Spleen (tissue), 13 donors: ENCODE measurements at places on chromosomes 7 and 10. TPM values are rescaled to one million over a fixed set of nuclear protein-coding genes. Genes with fewer than 3 reads are reported as not detected.
A peak's percentile ranks its signal among the peaks of the same experiment; 100 is the strongest.

- peaks cover 18% of the 10 kb centered on the region for H3K4me1 ChIP-seq
- H3K27ac ChIP-seq = no peak overlapping the region
- no peak for DNase-seq
- peaks cover 12% of the 10 kb centered on the region for H3K36me3 ChIP-seq
- H3K4me3 ChIP-seq = no peak overlapping the region
- no peaks in the 10 kb centered on the region for H3K27me3 ChIP-seq
Observed at GRCh38 chr7:107917763-107918651, 27.0 kb downstream of the DLD start.

DNA sequence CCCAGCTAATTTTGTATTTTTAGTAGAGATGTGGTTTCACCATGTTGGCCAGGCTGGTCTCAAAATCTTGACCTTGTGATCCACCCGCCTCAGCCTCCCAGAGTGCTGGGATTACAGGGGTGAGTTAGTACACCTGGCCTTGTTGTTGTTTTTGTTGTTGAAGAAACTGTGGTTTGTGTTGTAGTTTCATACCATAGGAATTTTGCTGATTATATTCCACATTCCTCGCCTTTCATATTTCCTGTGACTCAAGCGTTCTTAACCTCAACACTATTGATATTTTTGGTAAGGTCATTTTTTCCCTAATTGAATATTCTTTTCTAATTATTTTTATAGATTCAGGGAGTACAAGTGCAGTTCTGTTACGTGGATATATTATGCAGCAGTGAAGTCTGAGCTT lies 16.7 kb downstream of the LIPF start:
- H3K27me3 ChIP-seq = no peaks in the 10 kb centered on the region
- H3K4me3 ChIP-seq = no peak overlapping the region
- no peaks in the 10 kb centered on the region for H3K36me3 ChIP-seq
- H3K27ac ChIP-seq = no peak overlapping the region
- no peaks in the 10 kb centered on the region for H3K4me1 ChIP-seq
- no peak for DNase-seq

- no peak overlapping the region for H3K27ac ChIP-seq
- no peak overlapping the region for H3K4me3 ChIP-seq
- no peaks in the 10 kb centered on the region for H3K36me3 ChIP-seq
- H3K4me1 ChIP-seq = no peaks in the 10 kb centered on the region
- no peaks in the 10 kb centered on the region for H3K27me3 ChIP-seq
- DNase-seq = no peak
Observed at GRCh38 chr7:122487131-122487530, 182.6 kb upstream of the FEZF1 start.

DNA sequence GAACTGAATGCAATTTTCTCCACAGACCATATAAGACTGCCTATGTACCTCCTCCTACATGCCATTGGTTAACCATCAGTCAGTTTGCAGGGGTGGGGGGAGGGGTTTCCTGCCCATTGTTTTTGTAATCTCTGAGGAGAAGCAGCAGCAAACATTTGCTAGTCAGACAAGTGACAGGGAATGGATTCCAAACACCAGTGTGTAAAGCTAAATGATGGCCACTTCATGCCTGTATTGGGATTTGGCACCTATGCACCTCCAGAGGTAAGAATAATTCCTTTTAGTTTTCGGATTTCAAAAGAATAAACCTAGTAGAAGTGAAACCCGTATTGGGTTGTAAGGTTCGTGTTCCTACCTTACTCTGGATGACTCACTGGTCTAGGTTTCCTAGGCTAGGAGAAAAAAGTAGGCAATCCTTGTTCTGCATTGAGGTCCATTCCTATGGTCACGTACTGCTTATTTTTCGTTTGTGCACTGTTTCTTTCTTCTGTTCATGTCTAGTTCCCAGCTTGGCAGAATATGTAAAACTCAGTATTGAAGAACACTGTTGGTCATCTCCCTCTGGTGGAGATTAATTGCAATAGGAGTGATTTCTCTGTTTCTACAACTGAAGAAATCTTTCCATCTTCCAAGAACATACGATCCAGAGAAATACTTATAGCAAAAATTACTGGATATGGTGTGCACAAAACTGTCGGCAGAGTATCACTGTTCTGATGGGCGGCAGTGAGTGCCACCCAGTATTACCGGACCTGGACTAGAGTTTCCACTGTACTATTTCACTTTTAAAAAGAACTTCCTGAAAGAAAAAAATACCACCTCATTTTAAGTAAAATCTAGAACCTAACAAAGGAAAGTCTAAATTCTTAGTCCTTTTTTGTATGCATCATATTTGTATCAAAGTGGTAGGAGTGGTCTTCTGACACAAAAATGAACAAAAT lies at the start of gene AKR1C3:
Gene AKR1C3 (plus strand): TSS at position 150 of the 941 bp plus-strand sequence. CDS start 31 bp downstream, at position 181.
- no peak within 1 kb of the TSS for H3K27ac ChIP-seq
- H3K36me3 ChIP-seq = no peaks in the 10 kb centered on the region
- DNase-seq = no peak
- H3K27me3 ChIP-seq = peaks cover 17% of the 10 kb centered on the region
- H3K4me3 ChIP-seq = peak within 1 kb of the TSS; percentile 20

DNA sequence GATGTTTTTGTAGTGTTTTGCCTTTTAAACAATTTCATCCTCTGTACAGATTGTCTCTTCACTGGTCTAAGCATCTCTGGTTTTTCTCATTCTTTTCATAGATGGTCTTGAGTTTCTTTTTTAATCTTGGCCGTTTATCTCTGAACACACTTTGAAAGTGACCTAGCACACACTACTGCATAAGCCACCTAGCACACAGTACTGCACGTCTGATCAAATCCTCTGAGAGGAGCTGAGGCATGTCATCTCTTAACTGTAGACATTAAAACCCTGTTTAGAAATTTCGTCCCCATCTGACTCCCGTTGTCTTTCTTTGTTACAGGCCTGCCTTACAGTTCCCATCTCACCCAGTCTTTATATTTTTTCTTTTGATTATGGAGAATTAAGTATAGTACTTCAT lies 100.2 kb downstream of the MAPK8 start:
- no peak overlapping the region for H3K27ac ChIP-seq
- no peaks in the 10 kb centered on the region for H3K4me1 ChIP-seq
- H3K27me3 ChIP-seq = no peaks in the 10 kb centered on the region
- H3K4me3 ChIP-seq = no peak overlapping the region
- DNase-seq = no peak

- no peak overlapping the region for H3K4me3 ChIP-seq
- H3K27ac ChIP-seq = no peak overlapping the region
- no peak for DNase-seq
- H3K27me3 ChIP-seq = no peaks in the 10 kb centered on the region
- no peaks in the 10 kb centered on the region for H3K4me1 ChIP-seq
- H3K36me3 ChIP-seq = no peaks in the 10 kb centered on the region
Observed at GRCh38 chr10:98481404-98481945, 34.7 kb upstream of the HPS1 start.

GRCh38 chr7:124575176-124575575 lies 190.4 kb downstream of the GPR37 start:
- no peaks in the 10 kb centered on the region for H3K27me3 ChIP-seq
- DNase-seq = no peak
- no peaks in the 10 kb centered on the region for H3K36me3 ChIP-seq
- H3K4me1 ChIP-seq = no peaks in the 10 kb centered on the region
- no peak overlapping the region for H3K27ac ChIP-seq

DNA sequence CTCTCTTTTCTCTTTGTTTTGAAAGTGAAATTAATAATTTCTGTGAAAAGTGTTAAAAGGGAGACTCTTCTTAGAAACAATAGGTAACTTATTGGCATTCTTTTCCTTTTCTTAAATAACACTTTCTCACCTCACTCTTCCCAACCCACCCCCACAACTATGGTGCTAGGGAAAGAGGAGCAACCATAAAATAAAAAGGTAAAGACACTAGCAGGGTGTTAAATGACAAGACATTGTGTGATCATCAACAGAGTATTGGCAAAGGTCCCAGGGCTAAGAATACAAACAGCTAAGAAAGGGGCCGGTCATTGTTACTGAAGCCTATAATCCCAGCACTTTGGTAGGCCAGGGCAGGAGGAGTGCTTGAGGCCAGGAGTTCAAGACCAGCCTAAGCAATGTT lies 183.7 kb downstream of the NEBL start:
- no peaks in the 10 kb centered on the region for H3K36me3 ChIP-seq
- H3K27ac ChIP-seq = no peak overlapping the region
- no peak for DNase-seq

DNA sequence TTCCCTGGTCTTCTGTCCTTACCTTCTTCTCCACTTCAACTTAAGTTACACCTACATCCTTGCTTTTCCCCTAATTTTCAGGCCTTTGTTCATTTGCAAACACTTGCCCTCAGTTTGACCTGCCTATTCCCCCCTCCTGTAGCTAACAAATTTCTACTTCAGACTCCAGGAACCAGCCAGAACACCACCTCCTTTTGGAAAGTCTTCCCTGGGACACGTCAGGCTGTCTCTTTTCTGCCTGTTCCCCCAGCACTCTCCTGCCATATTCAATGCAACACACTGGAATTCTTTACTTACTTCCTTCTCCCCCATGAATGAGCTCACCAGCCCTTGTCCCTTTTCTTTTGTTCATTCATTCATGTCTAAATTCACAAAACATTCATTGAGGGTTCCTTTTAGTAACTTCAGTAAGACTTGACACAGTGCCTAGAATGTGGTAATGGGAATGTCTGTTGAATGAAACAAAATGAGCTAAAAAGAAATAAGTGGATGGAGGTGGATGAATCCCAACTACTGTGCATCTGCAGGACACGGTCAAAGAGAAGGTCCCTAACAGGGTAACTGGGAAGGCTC lies 478.0 kb downstream of the KCNMA1 start:
- H3K27ac ChIP-seq = no peak overlapping the region
- no peaks in the 10 kb centered on the region for H3K36me3 ChIP-seq
- H3K4me1 ChIP-seq = no peaks in the 10 kb centered on the region
- DNase-seq = no peak
- H3K27me3 ChIP-seq = no peaks in the 10 kb centered on the region

GRCh38 chr7:45975367-45975766 lies 54.3 kb upstream of the IGFBP3 start:
- DNase-seq = no peak
- no peak overlapping the region for H3K4me3 ChIP-seq
- H3K27me3 ChIP-seq = no peaks in the 10 kb centered on the region
- H3K4me1 ChIP-seq = peaks cover 9% of the 10 kb centered on the region

GRCh38 chr10:27746397-27747095 lies 927 bp upstream of the MKX start:
- no peaks in the 10 kb centered on the region for H3K36me3 ChIP-seq
- peaks cover 52% of the 10 kb centered on the region for H3K4me1 ChIP-seq
- H3K4me3 ChIP-seq = peak overlapping the region; percentile 11

GRCh38 chr10:104368381-104368780 lies 14.7 kb downstream of the CFAP58 start:
- no peak for DNase-seq
- peaks cover 22% of the 10 kb centered on the region for H3K27me3 ChIP-seq
- no peak overlapping the region for H3K27ac ChIP-seq
- H3K4me3 ChIP-seq = no peak overlapping the region

- peaks cover 47% of the 10 kb centered on the region for H3K36me3 ChIP-seq
- H3K4me3 ChIP-seq = no peak overlapping the region
- no peaks in the 10 kb centered on the region for H3K4me1 ChIP-seq
- DNase-seq = no peak
- H3K27me3 ChIP-seq = no peaks in the 10 kb centered on the region
Observed at GRCh38 chr7:33157781-33158180, 28.4 kb downstream of the BBS9 start.

- no peak for DNase-seq
- H3K27me3 ChIP-seq = no peaks in the 10 kb centered on the region
- no peak overlapping the region for H3K4me3 ChIP-seq
- peaks cover 62% of the 10 kb centered on the region for H3K4me1 ChIP-seq
- no peaks in the 10 kb centered on the region for H3K36me3 ChIP-seq
Observed at GRCh38 chr7:77330169-77330882, 85.8 kb downstream of the GSAP start.

- DNase-seq = no peak
- no peak overlapping the region for H3K4me3 ChIP-seq
- H3K27me3 ChIP-seq = no peaks in the 10 kb centered on the region
- H3K27ac ChIP-seq = no peak overlapping the region
Observed at GRCh38 chr10:101273330-101273729, 44.1 kb upstream of the LBX1 start.

DNA sequence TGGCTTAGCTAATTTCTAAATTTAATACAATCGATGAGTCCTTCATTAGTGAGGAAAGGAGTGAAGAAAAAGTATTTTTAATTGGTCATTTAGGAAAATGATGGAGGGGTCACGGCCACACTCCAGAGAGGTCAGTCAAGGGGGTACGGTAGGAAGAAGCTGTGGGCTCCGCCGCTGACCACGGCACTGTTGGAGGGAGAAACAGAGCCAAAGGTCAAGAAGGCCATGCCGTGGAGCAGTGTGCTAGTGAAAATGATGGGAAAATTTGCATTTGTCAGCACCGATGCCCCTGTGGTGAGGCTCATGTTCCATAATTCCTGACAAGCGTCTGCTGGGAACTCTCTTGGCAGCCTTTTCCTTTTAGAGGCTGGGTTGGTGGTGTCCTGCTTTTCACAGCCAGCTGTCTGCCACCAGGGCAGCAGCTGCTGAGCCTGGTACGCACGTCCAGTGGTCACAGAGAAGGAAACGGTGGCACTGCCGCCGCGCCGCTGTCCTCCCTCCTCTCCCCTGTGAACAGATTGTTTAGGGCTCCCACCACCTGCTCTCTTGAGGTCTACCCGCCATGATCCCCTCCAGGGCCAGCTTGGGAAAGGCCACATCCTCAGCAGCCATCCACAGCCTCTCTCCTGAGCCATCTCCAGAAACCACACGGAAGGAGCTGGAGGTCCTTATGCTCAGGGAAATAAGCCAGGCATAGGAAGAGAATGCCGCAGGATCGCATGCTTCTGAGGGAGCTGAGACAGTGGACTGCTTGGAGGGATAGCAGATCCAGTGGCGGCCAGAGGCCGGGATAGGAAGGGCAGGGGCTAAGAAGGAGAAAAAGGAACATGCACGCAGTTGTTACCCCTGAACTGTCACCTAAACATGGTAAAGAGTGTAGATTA lies 263.7 kb upstream of the PPP2R2D start:
- H3K27ac ChIP-seq = no peak overlapping the region
- H3K4me3 ChIP-seq = no peak overlapping the region
- peak; percentile 48 for DNase-seq

DNA sequence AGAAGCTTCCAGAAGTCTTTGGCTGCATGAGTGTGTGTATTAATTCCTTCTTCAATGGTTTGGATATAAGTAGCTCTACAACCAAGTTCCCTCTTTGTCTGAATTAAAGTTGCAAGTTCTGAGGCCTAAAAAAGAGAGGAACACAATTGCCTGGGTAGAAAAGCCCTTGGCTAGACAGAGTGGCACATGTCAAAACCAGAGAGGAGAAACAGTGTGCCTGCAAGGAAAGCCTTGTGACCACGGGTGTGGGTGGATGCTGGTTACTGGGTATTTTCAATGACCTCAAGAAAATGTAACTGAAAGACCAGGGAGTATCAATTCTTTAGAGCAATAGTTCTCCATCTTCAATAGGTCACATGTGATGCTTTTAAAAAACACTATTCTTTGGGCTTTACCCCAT lies 148.3 kb downstream of the SVIL start:
- H3K27me3 ChIP-seq = no peaks in the 10 kb centered on the region
- H3K4me1 ChIP-seq = peaks cover 3% of the 10 kb centered on the region
- no peaks in the 10 kb centered on the region for H3K36me3 ChIP-seq
- no peak overlapping the region for H3K27ac ChIP-seq
- DNase-seq = no peak

Gene HBP1
- total RNA-seq = 80.9 TPM

Gene CYP26C1
- 0.51 TPM for total RNA-seq

Gene GCK
- total RNA-seq = not detected
